ENCODE measurements at places on chromosomes 11 and 22.

- no peak for DNase-seq
Measured at GRCh38 chr11:70661761-70662501, 263.6 kb downstream of the CTTN start.

DNA sequence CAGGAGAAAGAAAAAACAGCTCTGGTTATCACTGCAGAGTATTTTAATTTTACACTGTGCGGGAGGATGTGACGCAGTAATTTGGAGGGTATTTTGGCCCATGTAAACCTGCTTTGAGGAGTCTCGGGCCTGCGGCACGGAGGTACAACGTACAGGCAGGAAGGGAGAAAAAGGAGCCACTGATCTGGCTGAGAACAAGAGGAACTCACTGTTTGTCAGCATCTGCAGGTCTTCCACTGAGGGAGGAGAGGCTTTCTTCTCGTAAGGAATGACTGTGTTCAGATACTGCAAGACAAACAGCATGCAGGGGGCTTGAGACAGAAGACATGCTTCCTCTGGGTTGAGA, 44.0 kb downstream of the FEZ1 start:
- no peak for DNase-seq

GRCh38 chr11:101453682-101454081, 130.1 kb downstream of the TRPC6 start:
- no peak for DNase-seq

DNA sequence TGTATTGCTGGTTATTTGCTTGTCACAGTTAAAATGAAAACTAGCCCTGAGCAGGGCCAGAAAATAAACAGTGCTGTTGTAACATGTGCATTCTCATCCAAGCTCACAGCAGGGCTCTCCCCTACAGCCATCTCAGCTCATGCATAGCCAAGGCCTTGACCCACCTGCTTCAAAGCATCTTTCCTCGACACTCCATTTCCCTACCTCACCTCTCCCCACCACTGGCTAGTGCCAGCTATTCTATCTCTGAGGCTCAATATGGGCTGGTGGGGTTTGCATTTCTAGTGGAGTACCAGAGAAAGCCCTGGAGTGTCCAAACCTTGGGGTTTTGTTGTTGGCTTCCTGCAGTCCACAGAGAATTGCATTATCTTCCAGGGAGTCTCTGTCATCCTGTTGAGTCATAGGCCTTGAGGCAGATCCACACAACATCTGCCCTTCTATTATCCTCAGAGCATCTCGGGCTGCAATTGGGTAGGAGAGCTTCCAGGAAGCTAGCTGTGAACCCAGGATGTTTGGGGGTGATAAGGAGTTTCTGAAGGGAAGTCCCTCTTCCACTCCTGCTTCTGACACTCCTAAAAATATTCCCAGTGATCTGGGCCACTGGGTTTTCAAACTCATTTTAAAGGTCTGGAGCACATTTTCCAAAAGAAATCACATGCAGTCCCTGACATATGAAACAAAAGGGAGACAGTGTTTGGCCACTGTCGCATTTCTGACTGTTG, 36.1 kb upstream of the AMOTL1 start:
- no peak for DNase-seq

GRCh38 chr11:289712-290620, 1.0 kb downstream of the PGGHG start:
- DNase-seq = no peak

GRCh38 chr11:17521106-17521900, 22.9 kb downstream of the USH1C start:
- no peak for DNase-seq

- no peak for DNase-seq
Measured at GRCh38 chr11:13216019-13216710, 61.4 kb upstream of the BMAL1 start.

- DNase-seq = no peak
Measured at GRCh38 chr11:126518071-126518971, 162.8 kb downstream of the ST3GAL4 start.

DNA sequence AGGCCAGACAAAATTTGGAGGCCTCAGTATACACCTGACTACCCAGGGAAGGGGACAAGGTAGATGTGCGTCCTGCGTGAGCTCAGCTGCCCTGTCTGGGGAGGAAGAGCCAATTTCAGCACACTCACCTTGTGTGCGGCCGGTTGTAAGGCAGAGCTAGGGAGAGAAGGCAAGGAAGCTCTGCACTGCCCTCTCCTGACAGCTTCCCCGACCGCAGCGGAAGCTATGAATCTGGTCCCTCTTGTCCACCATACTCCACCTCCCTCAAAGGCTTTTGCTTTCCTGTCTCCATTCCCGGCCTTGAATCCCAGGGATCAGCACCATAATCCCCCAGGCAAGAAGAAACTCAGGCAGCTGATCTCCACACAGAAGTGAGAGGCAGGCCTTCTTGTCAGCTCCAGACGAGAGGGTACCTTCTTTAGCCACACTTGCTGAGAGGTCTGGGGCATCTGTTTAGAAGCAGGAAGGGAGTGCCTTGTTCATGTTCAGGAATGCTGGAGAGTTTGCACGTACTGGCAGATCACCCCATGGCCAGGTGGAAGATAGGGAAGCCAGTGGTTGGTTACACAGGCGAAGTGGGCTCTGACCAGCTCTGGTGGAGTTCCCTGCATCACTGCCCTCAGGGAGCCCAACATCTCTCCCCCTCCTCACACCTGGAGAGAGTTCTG, 62.5 kb downstream of the FEZ1 start:
- peak; percentile 10 for DNase-seq

- DNase-seq = no peak
Measured at GRCh38 chr11:123419731-123420452, 10.2 kb upstream of the GRAMD1B start.
